GM23248 (cell line): ENCODE measurements at places on chromosomes 13 and 19.

- peak; percentile 68 for DNase-seq
Measured at GRCh38 chr13:43229506-43229905, 206.1 kb downstream of the DNAJC15 start.

GRCh38 chr19:4580021-4580901 lies 20.8 kb upstream of the SEMA6B start:
- DNase-seq, result no peak

- peak; percentile 16 for DNase-seq
Measured at GRCh38 chr13:48401480-48401879, 11.4 kb downstream of the LPAR6 start.

DNA sequence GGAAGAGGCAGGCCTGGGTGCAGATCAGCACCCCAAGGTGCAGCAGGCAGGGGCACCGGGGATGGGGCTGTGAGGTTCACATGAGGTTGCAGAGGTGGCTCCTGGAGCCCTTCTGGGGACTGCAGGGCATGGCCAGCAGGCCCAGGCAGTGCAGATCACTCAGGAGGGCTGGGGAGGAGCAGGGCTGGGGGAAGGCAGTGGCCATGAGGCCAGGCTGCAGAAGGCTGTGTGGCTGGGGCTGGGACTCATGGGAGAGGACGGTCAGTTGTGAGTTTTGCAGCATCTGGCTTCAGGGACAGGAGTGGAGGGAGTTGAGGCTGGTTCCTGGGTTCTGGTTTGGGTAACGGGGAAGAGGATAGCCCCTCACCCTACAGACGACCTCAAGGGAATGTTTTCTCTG lies 7.3 kb downstream of the WDR88 start:
- no peak for DNase-seq

DNA sequence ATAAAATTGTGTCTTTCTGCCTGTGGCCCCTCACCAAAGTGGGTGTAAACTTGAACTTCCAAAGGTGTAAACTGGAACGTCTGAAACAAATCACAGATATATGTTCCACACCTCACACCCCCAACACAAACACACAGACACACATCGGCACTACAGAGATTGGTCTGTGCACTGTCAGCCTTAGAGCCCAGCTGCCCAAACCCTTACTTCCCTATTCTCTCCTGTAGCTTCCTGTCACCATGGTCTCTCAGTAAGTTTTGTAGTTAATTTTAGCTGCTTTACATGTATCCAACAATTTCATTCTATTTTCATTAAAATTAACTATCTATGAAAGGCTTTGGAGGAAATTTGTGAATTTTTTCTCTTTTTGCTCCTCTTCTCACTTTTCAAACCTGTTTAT lies 5.4 kb downstream of the TM9SF2 start:
- no peak for DNase-seq

DNA sequence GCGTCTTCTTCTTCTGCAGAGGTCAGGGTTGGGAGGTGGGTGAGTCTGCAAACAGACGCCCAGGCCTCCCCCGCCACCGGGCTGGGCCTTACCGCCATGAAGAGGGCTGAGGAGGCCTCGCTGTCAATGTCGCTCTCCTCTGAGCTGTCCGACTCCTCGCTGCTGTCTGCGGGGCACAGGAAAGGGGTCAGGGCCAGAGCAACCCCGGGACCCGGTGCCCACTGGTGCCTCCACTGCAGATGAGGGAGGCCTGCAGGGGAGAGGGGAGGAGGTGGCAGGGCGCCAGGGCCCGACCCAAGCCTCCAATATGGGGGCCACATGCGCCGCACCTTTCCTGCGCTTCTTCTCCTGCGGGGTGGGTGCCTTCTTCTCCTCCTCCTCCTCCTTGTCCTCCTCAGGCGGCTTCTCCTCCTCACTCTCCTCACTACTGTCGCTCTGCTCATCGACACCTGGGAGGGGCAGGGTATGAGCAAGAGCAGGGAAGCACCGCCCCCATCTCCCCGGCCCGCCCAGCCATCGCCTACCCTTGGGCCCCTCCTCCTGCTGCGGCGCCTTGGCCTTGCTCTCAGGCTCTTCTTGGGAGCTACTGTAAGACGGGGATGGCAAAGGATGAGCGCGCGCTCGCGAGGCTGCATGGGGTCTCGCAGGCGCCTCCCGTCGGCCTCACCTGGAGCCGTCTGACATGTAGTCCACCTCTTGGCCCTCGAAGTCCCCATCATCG lies 5.5 kb upstream of the PSPN start:
- DNase-seq, result no peak

DNA sequence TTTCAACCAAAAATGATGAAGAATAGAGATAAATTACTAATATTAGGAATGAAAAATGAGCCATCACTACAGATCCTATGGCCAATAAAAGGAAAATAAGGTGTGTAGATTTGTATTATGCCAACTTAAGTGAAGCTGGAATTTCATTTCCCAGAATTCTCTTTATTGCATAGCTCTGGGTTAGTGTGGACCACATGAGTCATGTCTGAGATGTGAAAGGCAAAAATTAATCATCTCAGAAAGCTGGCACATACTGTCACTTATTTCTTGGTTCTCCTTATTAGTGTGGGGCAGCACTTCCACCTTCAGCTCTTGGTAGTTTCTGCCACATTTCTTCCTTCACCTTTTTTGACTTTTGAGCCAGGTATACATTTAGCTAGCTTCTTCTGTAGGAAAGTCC lies 82.6 kb downstream of the KATNAL1 start:
- DNase-seq, result peak; percentile 49
